ENCODE measurements at places on chromosomes 12 and 14. TPM values are rescaled to one million over a fixed set of nuclear protein-coding genes. Genes with fewer than 3 reads are reported as not detected.

GRCh38 chr14:36181417-36181816, 4.9 kb upstream of the PTCSC3 start:
- H3K27ac ChIP-seq: no peak overlapping the region
- no peak overlapping the region for H3K4me3 ChIP-seq
- DNase-seq: no peak
- no peaks in the 10 kb centered on the region for H3K36me3 ChIP-seq
- H3K4me1 ChIP-seq: no peaks in the 10 kb centered on the region

CLEC1A gene
- 4.3 TPM for total RNA-seq

- H3K36me3 ChIP-seq: no peaks in the 10 kb centered on the region
- H3K27ac ChIP-seq: peak overlapping the region; percentile 50
- H3K4me1 ChIP-seq: no peaks in the 10 kb centered on the region
- no peaks in the 10 kb centered on the region for H3K27me3 ChIP-seq
These were observed 44.0 kb downstream of the RBMS2 start for GRCh38 chr12:56565510-56566101.

GRCh38 chr12:123532808-123533649, 490 bp downstream of the RILPL1 start:
- peak overlapping the region; percentile 99 for H3K4me3 ChIP-seq
- H3K27ac ChIP-seq: peak overlapping the region; percentile 96
- DNase-seq: no peak
- H3K4me1 ChIP-seq: no peaks in the 10 kb centered on the region

DNA sequence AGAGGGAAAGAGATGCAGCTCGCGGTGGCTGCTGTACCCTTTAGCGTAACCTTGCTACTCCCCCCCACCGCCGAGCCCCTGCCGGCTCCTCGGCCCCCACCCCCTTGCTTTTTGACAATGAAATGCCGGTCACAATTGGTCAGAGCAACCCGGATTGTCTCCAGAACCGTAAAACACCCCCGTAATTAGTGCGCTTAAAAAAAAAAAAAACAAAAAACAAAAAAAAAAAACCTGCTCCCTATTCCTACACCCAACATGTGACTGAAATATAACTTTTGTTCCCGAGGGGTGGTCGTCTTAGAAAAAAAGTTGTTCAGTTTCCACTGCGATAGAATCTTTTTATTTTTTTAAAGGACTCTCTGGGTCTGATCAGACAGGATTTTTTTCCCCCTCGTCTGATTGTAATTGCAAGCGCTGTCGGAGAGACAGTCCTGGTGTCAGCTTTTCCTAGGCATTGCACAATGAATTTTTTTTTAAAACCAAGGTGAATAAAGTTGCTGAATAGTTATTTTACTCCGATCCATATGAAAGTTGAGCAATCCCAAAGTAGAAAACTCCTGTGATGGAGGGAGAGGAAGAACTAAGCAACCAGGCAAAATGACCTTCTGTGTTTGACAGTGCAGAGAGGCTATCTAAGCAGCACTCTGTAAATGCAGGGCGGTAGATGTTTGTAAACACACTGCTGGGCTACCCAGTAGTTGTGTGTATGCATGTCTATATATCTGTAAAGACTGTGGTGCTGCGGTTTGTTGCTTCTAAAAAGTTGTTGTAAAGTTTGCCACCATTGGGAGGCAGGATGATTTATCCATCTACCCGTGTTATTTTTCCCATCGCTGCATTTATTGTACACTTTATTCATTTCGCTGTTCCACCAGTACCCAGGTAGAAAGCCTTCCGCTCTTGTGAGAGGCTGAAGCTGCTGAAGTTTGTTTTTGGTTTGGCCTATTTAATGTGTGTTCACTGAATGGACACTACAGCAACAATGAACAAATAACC, 1.1 kb downstream of the ETV6 start:
- peak overlapping the region; percentile 100 for H3K27ac ChIP-seq
- no peaks in the 10 kb centered on the region for H3K27me3 ChIP-seq
- no peaks in the 10 kb centered on the region for H3K36me3 ChIP-seq
- no peaks in the 10 kb centered on the region for H3K4me1 ChIP-seq
- no peak for DNase-seq

DNA sequence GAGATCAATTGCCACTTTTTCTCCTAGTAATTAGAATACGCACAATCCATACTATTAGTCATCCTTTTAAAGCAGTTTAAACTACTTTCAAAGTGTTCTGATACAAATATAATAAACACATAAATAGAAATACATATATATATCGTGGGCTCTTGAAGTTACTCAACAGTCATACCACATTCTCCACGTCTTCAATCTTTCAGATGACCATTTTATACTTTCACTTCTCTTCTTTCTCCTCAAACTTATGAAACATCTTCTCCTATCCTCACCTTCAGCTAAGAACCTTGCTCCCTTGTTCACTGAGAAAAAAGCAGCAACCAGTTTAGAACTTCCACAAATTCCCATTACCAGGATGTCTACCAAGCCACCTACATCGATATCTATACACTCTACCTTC, 19.2 kb downstream of the CEP290 start:
- no peaks in the 10 kb centered on the region for H3K4me1 ChIP-seq
- no peaks in the 10 kb centered on the region for H3K27me3 ChIP-seq
- H3K27ac ChIP-seq: no peak overlapping the region
- H3K4me3 ChIP-seq: no peak overlapping the region
- no peaks in the 10 kb centered on the region for H3K36me3 ChIP-seq
- DNase-seq: no peak

All from breast epithelium (tissue), 4 donors.